ENCODE measurements at places on chromosomes 6 and 20.

DNA sequence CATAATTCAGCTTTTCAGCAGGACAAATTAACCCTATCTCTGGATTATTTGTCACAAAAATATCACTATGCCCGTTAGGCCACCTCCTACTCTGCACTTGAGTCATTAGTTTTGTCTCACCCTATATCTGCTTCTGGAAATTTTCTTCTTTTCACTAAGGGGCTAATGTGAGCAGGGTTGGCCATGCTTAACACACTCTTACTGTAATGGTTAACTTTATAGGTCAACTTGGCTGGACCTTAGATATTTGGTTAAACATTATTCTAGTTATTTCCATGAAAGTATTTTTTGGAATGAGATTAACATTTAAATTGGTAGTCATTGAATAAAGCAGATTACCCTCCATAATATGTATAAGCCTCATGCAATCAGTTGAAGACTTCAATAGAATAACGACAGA is 394.6 kb upstream of the PTCHD4 start:
- DNase-seq = no peak

DNA sequence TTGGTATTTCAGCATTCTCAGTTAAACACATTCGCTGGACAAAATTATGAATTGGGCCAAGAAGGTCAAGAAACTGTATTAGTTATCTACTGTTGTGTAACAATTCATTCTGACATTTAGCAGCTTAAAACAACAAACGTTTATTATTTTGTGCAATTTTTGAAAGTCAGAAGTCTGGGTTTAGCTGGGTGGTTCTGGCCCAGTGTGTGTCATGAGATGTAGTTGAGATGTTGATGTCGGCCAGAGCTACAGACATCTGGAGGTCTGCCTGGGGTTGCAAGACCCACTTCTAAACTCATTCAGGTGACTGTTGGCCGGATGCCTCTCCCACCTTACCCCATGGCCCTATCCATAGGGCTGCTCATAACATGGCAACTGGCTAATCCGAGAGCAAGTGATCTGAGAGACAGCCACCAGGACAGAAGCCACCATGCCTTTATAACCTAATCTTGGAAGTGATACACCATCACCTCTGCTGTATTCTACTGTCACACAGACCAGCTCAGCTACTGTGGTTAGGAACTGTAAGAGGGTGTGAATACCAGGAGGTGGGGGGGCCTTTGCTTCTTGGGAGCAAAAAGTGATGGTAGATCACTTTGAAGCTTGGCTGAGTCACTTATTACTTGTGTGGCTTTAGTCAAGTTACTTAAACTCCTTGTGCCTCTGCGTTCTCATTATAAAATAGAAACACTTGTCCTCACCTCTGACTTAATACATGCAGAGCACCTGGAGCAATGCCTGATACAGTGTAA is 217.0 kb upstream of the MYLIP start:
- no peak for DNase-seq

- no peak for DNase-seq
Measured at GRCh38 chr6:131948692-131949619, 2.2 kb downstream of the CCN2 start.

- DNase-seq = no peak
Measured at GRCh38 chr6:74170118-74170517, 474.1 kb downstream of the CD109 start.

DNA sequence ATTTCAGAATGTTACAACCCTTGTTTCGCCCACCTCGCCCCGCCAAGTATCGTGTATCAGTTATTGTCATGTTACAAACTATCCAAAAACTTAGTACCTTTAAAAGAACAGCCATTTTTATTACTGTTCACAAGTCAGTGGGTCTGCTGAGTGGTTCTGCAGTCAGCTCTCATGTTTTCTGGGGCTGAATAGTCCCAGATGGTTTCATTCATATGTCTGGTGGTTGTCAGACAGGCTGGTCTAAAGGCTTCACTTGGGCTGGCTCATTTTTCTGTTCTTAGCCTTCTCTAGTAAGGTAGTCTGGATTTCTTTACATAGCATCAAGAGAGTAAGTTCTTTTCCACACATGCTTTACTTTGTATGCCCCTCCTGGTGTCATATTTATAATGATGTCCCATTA is 8.6 kb downstream of the ZNF292 start:
- DNase-seq = no peak

GRCh38 chr6:105561486-105561885 is 158.6 kb upstream of the PREP start:
- no peak for DNase-seq

- no peak for DNase-seq
Measured at GRCh38 chr20:50317116-50317515, 126.5 kb downstream of the CEBPB start.

GRCh38 chr20:8361006-8361652 is 229.1 kb downstream of the PLCB1 start:
- no peak for DNase-seq

DNA sequence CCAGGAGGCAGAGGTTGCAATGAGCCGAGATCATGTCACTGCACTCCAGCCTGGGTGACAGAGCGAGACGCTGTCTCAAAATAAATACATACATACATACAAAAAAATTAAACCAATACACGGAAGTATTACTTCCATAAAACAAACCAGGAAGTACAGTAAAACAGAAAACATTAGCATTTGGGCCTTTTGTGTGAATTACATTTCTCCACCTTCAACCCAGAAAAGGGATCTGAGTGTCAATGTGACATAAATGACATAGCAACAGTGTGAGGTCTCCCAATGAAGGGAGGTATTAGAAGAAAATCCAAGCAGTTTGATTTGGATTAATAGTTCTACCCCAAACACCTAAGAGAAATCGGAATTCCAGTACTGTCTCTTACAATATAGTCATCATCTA is 10.1 kb downstream of the CSNK2A1 start:
- no peak for DNase-seq

DNA sequence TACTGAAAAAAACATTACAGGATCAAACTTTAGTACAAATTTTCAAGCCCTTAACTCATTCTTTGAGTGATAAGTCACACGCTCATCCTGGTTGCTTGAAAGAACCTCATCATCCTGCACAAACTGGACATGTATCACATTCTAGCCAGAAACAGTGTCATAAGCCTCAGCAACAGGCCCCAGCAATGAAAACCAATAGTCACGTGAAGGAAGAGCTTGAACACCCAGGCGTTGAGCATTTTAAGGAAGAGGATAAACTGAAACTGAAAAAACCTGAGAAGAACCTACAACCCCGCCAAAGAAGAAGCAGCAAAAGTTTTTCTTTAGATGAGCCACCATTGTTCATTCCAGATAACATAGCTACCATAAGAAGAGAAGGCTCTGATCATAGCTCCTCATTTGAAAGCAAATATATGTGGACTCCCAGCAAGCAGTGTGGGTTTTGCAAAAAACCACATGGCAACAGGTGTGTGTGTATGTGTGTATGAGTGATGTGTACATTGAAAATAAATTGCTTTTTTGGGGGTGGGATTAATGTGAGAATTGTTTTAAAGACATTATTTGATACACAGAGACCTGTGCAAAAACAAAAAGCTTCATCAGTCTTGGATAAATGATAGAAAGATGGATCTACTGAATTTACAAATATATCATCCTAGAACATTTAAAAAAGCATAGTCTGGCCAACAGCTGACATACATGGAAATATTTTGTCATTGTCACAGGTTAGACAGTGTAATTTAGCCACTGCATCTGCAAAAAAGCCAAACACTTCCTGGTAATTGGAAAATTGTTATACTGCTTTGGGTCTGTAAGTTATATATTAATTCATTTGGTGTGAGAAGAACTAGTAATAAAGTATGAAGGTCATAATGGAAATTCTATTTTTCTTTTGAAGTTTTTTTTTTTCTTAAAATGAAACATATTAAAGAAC is 50.1 kb downstream of the PHF3 start:
- no peak for DNase-seq

DNA sequence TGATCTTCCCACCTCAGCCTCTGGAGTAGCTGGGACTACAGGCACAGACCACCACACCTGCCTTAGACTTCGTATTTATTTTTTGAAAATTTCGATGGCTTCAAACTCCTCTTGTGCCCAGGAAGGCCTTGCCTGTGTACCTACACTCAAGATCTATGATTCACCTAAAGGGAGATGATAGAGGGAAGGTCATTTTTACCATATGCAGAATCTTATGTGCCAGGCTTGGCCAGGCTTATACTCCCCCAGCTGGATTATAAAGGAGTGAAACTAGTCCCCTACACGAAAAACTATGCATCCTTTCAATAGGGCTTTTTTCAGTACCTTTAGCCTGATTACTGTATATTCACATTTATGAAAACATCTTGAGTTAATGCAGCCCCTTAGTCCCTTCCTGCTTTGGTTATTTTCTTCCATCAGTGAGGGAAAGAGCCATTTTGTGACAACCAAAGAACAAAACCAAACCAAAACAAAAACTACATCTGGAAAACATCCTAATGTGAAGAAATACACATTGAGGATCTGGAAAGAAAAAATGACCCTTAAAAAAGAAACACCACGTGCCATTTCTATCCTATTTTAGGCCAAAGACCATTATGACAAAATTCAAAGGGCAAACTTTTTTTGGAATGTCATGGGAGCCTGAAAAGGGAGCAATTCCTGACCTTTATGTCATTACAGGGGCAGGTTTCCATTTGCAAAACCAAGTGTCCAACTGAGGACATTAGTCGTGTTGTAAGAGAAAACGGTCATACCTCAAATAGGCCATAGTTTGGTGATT is 34.7 kb downstream of the RIPOR2 start:
- no peak for DNase-seq

- no peak for DNase-seq
Measured at GRCh38 chr6:135086414-135086764, 31.8 kb upstream of the HBS1L start.

DNA sequence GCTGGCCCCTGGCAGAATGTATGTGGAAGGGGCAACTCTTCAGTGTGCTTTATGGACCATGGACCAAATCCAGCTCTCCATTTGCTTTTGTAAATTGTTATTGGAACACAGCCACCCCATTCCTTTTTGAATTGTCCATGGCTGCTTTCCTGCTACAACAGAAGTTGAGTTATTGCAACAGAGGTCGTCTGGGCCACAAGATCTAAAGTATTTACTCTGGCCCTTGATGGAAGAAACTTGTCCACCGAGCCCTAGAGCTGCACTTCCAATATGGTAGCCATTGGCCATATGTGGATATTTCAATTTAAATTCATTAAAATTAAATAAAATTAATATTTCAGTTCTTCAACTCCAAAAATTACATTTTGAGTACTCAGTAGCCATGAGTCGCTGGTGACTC is 543.5 kb downstream of the PTPRT start:
- no peak for DNase-seq

- DNase-seq = no peak
Measured at GRCh38 chr6:89843070-89843469, 13.4 kb downstream of the CASP8AP2 start.

DNA sequence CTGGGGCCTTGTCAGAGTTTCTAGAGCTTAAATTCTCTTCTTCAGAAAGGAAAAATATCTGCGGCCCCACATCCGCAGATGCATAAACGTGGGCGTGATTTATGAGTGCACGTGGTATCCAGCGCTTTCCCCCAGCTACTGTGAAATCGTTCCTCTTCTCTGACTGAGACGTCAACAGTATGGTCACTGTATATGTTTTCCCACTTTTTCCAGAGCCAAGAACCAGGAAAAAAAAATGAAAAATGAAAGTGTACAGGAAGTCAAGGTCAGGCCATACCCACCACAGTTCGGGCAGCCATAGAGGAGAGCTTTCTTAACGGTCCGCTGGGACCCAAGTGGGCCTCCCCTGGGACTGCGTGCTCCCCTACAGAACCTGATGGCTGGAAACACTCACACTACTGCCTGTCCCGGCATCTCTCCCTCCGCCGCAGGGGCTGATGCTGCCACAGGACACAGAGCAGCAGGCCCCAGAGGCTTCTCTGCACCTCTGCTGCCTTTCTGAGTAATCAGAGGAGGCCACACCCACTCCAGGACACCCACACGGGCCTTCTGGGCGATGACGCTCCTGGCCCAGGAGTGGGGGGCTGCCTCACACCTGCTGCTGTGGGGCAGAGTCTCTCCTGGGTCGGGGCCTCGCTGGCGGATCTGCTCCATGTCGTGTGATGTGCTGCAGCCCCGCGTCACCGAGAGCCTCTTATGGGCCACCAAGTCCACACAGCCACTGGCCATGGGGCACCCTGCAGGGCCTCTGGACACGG is 16.4 kb upstream of the STX16 start:
- DNase-seq = no peak

- DNase-seq = no peak
Measured at GRCh38 chr6:119026822-119027221, 51.6 kb downstream of the FAM184A start.

- no peak for DNase-seq
Measured at GRCh38 chr20:3798908-3799248, 2.8 kb downstream of the CDC25B start.

GRCh38 chr6:135228486-135228885 is 47.4 kb downstream of the MYB start:
- DNase-seq = no peak

GRCh38 chr6:7131390-7131789 is 23.6 kb downstream of the RREB1 start:
- DNase-seq = no peak

GRCh38 chr20:43255877-43256276 is 66.2 kb upstream of the PTPRT start:
- no peak for DNase-seq

- DNase-seq = no peak
Measured at GRCh38 chr20:57995381-57995977, 233.0 kb downstream of the ANKRD60 start.

GRCh38 chr6:127914240-127914639 is 13.4 kb upstream of the THEMIS start:
- no peak for DNase-seq

DNA sequence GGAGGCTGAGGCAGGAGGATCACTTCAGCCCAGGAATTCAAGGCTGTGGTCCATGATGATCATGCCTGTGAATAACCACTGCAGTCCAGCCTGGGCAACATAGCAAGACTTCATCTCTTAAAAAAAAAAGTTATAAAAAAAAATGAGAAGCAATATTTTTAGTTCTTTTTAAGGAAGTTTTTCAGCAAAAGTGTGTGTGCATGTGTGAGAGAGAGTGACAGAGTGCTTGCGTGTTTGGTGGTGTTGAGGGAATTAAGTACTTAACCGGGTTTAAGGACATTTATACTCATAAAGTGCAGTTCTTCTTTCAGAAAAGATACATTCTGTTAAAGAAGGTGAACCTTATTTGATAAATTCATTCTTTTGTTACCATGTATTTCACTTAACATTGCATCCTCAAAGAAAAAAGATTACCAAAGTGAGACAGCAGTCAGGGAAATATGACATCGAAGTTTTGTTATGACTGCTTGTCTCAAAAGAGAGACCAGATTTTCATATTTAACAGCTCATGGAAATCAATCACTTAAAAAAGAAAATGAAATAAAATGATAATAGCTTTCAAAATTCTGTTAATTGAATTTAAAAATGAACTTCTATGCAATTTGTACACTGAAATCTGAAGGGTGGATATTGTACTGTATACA is 254.7 kb downstream of the ARHGAP18 start:
- no peak for DNase-seq

GRCh38 chr6:1701668-1702353 is 92.1 kb downstream of the FOXC1 start:
- no peak for DNase-seq
